CD4-positive, alpha-beta T cell (primary cell): ENCODE measurements at places on chromosomes 7 and 10.
A peak's percentile ranks its signal among the peaks of the same experiment; 100 is the strongest.

GRCh38 chr10:11742009-11742778, at the start of gene ECHDC3:
ECHDC3 (plus strand) TSS chr10:11742382; CDS start chr10:11742577, 195 bp downstream.
- DNase-seq, result peak; percentile 41

- no peak for DNase-seq
Observed at GRCh38 chr10:130711072-130711471, 574.9 kb downstream of the GLRX3 start.

- DNase-seq, result no peak
Observed at GRCh38 chr10:124006526-124006925, 86.9 kb downstream of the CHST15 start.

GRCh38 chr10:20277820-20278219, 461.6 kb downstream of the PLXDC2 start:
- DNase-seq, result no peak

- no peak for DNase-seq
Observed at GRCh38 chr7:120185940-120186682, 86.9 kb upstream of the KCND2 start.

- DNase-seq, result no peak
Observed at GRCh38 chr7:20458521-20458920, 127.8 kb downstream of the ITGB8 start.

DNA sequence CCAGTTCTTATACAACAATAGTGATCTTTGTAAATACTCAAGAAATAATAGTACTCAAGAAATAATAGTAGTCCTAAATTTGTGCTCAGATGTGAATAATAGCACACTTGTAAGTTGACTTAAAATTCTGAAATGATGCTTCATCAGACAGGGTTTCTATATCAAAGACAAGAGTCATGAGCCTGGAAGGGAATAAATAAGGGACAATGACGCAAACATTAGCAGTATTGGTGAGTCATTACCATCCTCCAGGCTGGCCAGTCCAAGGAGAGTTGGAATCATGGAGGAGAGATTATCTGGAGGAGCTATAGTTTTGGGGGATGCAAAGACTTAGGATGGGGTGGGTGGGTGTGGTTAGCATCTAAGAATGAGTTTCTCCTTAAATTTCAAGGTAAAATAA, 6.1 kb upstream of the SH3PXD2A start:
- DNase-seq, result no peak
